Inflammatory macrophage (primary cell): ENCODE measurements at places on chromosomes 6 and 20.

- DNase-seq: no peak
Observed at GRCh38 chr6:70841112-70841511, 115.7 kb downstream of the B3GAT2 start.

- peak; percentile 95 for DNase-seq
Observed at GRCh38 chr20:19915111-19915798, 101.9 kb upstream of the NAA20 start.

DNA sequence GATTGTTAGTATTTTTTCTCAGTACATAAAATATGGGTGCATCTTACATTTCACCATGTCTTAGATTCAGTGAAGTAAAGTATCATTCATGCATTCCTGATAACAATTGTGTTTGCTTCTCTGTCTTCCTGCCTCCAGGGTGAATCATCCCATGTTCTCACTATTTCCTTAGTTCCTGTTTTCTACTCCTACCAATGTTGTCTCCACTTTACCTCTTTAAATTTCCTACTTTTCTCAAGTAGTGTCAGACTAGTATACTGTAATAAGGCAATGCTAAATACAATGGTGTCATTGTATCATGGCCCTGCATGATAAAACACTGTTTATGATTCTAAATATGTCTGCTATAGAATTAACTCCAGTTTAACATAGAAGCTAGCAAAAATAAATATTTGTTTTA, 37.4 kb upstream of the GABRR1 start:
- peak; percentile 13 for DNase-seq

GRCh38 chr6:169886631-169887227, 135.3 kb downstream of the ERMARD start:
- no peak for DNase-seq

- DNase-seq: no peak
Observed at GRCh38 chr6:96760153-96760687, 77.1 kb downstream of the GPR63 start.

DNA sequence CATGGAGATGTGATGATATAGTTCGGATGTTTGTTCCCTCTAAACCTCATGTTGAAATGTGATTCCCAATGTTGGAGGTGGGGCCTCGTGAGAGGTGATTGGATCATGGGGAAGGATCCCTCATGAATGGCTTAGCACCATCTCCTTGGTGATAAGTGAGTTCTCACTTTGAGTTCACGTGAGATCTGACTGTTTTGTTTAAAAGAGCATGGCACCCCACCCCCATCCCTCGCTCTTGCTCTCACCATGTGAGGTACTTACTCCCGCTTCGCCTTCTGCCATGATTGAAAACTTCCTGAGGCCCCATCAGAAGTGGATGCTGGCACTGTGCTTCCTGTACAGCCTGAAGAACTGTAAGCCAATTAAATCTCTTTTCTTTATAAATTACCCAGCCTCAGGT, 10.9 kb downstream of the SLC32A1 start:
- DNase-seq: no peak

DNA sequence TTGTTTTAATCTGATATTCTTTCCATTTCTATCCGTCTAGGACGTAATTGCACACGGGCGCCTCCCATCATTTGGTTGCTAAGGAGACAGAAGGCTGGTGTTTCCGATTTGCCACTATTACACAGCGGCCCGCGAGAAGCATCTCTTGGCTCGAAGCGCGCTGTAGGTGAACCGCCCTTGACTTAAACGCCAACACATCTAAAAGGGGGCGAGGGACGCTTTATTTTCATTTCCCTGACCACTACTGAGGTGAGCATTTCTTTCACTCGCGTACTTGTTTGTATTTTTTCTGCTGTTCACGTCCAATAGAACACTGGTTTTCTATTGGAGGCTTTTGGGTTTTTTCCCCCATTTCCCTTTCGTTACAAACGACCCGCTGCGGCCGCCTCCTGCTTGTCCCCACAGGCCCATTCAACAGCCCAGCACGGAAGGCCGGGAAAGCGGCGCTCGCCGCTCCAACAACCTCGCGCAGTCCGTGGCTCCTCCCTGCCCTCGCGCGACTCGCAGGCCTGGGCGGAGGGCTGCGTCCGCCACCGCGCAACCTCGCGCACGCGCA, 505 bp upstream of the WRNIP1 start:
- DNase-seq: peak; percentile 70

DNA sequence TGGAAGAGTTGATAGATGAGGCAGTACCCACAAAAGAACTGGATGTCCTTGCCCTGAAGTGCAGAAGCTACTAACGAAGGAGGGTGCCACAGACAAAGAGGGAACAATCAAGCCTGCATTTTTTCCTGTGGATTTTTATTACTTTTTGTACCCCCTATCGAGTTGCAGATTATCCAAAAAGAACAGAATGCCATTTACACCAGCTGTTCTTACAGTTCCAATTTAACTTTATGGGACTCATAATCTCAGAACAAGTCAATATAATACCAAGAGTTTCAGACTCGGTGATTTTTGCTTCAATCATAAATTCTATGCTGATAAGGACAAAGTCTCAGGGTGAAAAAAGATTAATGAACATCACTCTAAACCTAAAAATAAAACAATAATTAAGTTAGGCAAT, 4.0 kb upstream of the CNKSR3 start:
- no peak for DNase-seq

DNA sequence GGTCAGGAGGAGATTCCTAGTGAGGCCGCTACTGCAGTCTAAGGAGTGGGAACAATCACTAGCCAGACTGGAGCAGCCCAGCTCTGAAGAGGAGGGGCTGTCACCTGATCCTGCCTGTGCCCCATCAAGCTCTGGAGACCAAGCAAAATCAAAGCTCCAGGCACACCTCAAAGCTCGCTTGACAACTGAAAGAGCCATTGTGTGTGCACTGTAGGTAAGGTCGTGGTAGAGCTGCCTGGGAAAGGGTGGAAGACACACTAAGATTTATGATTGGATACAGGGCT, 58.2 kb downstream of the CSE1L start:
- no peak for DNase-seq

- DNase-seq: no peak
Observed at GRCh38 chr6:109301418-109301817, 80.8 kb downstream of the CD164 start.

DNA sequence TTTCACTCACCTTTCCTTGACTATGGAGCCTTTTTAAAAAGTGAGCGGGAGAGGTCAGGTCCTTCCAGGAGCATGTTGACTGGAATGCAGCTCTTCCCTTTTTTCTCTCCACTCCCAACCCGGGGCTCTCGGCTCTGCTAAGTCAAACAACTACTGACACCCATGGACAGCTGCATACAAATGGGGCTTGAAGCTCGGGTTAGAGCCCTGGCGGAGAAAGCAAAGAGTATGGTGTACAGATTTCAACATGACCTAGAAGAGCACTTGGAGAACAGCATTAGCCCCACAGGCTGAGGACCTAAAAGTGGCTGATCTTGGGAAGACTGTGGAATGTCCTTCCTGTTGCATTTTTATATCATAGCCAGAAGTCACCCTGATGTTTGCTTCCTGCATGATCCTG, 162.0 kb upstream of the STMND1 start:
- no peak for DNase-seq

GRCh38 chr6:154500769-154501577, 9.5 kb downstream of the CNKSR3 start:
- no peak for DNase-seq

GRCh38 chr6:11242711-11243110, 10.2 kb upstream of the NEDD9 start:
- DNase-seq: no peak

DNA sequence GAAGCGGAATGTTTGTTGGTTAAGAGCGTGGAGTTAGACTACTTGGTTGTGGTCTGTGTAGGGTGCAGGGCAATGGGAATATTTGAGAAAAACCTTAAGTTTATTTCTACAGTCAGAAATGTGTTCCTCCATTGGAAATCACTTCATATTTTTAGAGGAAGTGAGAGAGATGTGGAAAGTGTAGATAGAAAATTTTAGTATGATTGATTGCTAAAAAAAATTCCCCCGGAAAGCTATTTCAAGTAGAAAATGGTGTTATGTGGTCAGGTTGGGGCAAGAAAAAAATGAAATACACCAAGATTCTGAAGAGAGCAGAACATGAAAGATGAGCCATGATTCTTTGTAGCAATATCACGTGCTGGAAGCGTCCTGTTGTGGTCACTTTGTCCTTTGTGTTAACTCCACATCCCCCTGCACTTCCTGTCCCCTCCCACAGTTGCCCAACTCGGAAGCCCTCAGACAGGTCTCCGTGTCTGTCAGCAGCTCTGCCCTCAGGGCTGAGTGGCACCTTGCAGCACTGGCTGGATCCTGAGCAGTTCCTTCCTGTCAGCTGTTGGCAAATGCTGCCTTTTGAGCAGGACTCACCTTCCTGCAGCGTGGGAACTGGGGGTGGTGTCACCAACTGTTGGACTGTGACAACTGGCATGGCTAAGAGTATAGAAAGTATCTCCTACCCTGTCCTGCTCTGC, 137.5 kb upstream of the SLC24A3 start:
- DNase-seq: peak; percentile 29

- DNase-seq: no peak
Observed at GRCh38 chr6:143549221-143549948, 37.9 kb upstream of the FUCA2 start.

DNA sequence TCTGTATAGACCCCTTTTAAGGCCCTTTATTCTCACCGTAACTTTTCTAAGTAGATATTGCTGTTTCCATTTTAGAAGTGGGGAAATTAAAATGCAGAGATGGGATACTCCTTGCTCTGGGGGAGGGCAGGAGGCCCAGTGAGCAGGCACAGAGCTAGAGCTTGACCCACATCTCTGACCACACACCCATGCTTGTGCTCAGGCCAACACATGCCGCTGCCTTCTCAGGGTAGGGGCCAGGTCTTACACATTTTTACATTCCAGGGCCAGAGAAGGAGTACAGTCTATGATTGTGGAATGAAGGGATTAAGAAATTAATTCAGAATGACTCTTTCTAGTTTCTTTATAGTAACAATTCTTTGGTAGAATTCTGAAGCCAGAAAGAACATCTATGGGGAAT, 104.8 kb downstream of the SOBP start:
- no peak for DNase-seq

GRCh38 chr6:160775792-160776580, 73.9 kb downstream of the PLG start:
- DNase-seq: no peak

- no peak for DNase-seq
Observed at GRCh38 chr6:81204731-81205130, 547.8 kb downstream of the TENT5A start.

- DNase-seq: no peak
Observed at GRCh38 chr6:51866867-51867266, 220.5 kb downstream of the PKHD1 start.

DNA sequence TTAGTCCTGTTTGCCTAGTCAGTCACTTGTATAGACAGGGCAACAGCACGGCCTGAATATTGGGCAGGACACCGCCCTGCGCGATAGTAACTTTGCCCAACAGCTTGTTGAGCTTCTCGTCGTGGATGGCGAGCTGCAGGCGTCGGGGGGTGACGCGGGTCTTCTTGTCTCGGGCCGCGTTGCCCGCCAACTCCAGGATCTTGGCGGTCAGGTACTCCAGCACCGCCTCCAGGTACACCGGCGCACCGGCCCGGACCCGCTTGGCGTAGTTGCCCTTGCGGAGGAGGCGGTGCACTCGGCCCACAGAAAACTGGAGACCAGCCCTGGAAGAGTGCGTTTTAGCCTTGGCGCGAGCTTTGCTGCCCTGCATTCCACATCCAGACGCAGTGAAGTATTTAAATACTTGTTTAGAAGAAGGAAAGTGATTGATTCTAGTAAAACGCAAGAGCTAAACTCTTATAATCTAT, 92.8 kb upstream of the BTN3A2 start:
- DNase-seq: no peak

GRCh38 chr6:118650582-118651281, 659 bp downstream of the CEP85L start:
- peak; percentile 47 for DNase-seq

- DNase-seq: no peak
Observed at GRCh38 chr6:166904101-166904746, 52.1 kb downstream of the RNASET2 start.

- no peak for DNase-seq
Observed at GRCh38 chr6:157830354-157831017, 7.4 kb downstream of the SNX9 start.

GRCh38 chr6:128567029-128567428, 46.6 kb upstream of the PTPRK start:
- DNase-seq: no peak

GRCh38 chr6:21107796-21108195, 485.8 kb upstream of the SOX4 start:
- no peak for DNase-seq

GRCh38 chr20:20371681-20372080, 3.8 kb downstream of the INSM1 start:
- no peak for DNase-seq

GRCh38 chr6:71268735-71269437, 19.7 kb upstream of the OGFRL1 start:
- no peak for DNase-seq

DNA sequence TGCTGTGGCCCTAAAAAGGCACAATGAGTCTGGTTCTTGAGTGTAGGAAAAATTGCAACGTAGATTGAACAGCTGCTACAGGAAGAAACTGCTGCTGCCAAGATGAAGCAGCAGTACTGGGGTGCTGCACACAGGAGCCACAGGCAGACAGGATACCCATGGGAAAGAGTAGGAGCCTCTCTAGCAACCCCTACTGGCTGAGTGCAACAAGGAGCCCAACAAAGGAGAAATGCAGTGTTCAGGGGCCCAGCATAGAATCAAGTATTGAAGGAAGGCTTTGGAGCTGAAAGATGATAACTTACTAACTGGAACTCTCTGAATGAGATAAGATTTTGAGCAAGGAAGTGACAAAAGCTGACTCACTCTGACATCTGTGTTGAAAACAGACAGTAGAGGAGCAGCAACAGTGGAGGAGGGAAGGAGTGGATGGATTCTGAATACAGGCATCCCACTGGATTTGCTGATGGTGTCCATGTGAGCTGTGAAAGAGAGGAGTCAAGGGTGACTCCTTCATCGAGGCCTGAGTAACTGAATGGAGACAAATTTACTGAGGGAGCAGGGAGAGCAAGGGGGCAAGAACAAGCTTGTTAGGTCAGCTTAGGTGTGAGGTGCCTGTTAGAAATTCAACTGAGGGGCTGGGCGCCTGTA, 534.7 kb upstream of the JARID2 start:
- peak; percentile 87 for DNase-seq

- DNase-seq: no peak
Observed at GRCh38 chr6:159522877-159523547, 170.0 kb downstream of the SOD2 start.

DNA sequence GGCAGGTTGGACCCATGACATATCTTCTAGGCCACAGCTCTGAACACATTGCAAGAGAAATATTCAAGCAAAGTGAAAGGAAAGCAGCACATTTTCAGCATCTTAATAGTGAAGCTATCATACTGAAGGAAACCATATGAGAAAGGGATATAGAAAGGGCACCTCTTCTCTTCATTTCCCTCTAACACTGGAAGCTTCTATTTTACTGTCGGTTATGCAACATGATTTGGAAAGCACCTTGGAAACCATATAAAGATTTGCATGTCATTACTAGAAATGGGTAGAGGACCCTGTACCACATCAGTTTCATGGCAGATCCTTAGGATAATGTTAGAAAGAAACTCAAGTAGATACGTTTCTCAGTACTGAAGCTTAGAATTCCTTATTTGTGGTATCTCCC, 70.5 kb upstream of the HMGN3 start:
- DNase-seq: no peak

- no peak for DNase-seq
Observed at GRCh38 chr6:49646942-49647341, 10.3 kb upstream of the RHAG start.

- no peak for DNase-seq
Observed at GRCh38 chr6:37365791-37366190, 12.0 kb downstream of the RNF8 start.

- DNase-seq: no peak
Observed at GRCh38 chr6:82362878-82363427, 664 bp upstream of the TPBG start.

- peak; percentile 43 for DNase-seq
Observed at GRCh38 chr6:154370545-154370944, 13.9 kb upstream of the IPCEF1 start.
